Bronchus fibroblast of lung (primary cell): ENCODE measurements at places on chromosomes 3 and 15. TPM values are rescaled to one million over a fixed set of nuclear protein-coding genes. Genes with fewer than 3 reads are reported as not detected.

Gene IREB2
- total RNA-seq: 7.9 and 9.2 TPM in 2 replicates

Gene OSTN
- not detected in 2 replicates for total RNA-seq

Gene SHQ1
- total RNA-seq: 14.3 and 14.9 TPM in 2 replicates

Gene CATSPER2
- 0.15 and 0.17 TPM in 2 replicates for total RNA-seq

Gene QTRT2
- total RNA-seq: 11.4 and 11.7 TPM in 2 replicates

Gene RARB
- total RNA-seq: 7.3 and 8.7 TPM in 2 replicates

Gene KCNMB3
- 0.34 and 0.89 TPM in 2 replicates for total RNA-seq

Gene PAK6
- 3.5 TPM in 1 of 2 replicates, not detected in the other for total RNA-seq

Gene HYAL1
- 3.1 and 3.4 TPM in 2 replicates for total RNA-seq

Gene SCAANT1
- not detected in 2 replicates for total RNA-seq

Gene SMAD6
- total RNA-seq: 4.7 and 7.1 TPM in 2 replicates

Gene PROS1
- total RNA-seq: 8.6 and 11.9 TPM in 2 replicates

Gene TPRG1
- 0.17 TPM in 1 of 2 replicates, not detected in the other for total RNA-seq

Gene RCCD1
- total RNA-seq: 25.2 and 29.6 TPM in 2 replicates

Gene SERPINI2
- not detected in 2 replicates for total RNA-seq

Gene LYZL4
- not detected in 2 replicates for total RNA-seq

Gene ROPN1
- not detected in 2 replicates for total RNA-seq
